ENCODE measurements at places on chromosomes 6 and 20.

DNA sequence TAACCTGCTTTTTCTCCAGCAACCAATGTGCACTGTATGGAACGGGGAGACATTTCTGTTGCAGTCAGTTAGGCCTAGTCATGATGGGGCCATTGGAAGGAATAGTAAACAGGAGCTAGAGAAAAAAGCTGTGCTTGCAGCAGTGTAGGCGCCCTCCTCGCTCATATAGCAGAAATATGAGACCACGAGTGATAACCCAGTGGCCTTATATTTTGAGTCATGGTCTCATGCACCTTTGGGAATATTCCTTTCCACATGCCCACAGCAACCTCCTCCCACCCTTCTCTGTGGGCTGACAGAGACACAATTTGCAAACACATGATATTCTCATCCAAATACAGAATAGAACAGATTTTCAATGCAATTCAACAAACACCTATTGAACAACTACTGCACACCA, 248.9 kb upstream of the CITED2 start:
- no peak for DNase-seq

DNA sequence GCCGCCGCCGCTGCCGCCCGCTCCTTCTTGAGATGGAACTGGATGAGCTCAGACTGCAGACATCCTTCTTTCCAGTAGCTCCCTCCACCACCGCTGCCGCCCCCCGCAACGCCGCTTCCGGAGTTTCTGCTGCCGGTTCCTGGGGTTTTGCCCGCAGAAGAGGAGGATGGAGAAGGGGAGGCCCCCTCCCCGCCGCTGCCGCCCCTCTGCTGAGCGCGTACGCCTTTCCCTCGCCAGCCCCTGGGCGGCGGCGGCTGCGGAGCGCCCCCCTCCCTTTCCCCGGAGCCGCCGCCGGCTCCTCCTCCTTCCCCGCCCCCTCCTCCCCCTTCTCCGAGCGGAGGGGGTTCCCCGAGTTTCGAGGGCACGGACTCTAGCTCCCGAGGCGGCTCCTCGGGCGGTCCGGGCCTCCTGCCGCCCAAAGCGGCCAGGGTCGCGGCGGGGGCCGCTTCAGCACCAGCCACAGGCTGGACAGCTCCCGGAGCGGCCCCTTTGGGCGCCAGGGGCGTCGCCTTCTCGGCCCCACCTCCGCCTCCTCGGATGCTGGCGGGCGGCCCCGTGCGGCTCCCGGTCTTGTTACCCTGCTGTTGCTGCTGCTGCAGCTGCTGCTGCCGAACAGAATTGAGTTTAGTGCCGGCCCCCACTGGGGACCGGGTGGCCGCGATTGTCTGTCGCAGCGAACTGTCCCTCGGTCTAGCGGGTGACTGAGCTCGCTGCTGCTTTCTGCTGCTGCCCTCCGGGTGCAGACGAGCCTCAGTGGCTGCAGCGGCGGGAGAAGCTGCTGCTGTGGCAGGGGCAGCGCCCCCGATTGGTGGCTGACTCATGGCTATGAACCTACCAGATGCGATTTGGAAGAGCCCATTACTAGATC, 3.1 kb downstream of the MTCL3 start:
- peak; percentile 85 for DNase-seq

DNA sequence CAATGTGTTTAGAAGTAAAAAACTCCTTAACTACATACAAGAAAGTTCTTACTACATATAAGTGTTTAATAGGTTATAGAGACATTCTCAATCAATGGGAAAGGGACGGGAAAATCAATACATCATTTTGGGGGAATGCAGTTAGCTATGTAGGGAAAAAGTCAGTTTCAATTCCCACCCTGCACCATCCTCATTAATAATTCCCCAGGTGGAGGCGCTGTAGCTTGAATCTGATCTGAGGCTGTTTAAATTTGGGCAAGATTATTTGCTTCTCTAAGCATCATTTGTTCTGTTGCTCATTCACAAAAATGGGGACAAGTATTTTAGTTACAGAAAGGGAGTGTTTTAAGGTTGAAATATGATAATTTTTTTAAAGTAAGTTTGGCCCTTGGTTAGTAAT, 19.1 kb downstream of the OLIG3 start:
- no peak for DNase-seq

GRCh38 chr6:117399924-117400323, 25.8 kb downstream of the ROS1 start:
- no peak for DNase-seq

DNA sequence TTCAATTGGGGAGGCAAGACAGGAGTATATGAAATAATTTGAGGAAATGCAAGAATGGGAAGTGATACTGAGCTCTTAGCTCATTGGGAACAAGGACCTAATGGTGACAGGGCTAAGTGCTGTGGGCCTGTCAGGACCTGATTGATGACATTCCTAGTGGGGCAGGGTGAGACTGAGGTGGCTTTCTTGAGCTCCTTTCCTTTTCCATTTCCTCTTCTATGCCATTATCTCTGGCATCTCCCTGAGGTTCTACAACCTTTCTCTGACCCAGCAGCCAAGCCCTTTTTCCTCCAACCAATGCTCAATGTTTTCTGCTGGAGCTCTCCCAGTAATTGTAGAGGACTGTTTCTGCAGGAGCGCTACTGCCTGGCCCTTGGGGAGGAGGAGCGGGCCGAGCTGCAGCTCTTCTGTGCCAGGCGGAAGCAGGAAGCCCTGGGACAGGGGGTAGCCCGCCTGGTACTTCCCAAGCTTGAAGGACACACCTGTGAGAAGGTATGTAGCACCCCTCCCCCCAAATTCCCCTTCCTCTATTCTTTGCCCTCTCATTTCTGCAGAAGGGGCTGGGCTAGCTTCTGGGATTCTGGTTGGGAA, 2.8 kb upstream of the TOMM6 start:
- no peak for DNase-seq

DNA sequence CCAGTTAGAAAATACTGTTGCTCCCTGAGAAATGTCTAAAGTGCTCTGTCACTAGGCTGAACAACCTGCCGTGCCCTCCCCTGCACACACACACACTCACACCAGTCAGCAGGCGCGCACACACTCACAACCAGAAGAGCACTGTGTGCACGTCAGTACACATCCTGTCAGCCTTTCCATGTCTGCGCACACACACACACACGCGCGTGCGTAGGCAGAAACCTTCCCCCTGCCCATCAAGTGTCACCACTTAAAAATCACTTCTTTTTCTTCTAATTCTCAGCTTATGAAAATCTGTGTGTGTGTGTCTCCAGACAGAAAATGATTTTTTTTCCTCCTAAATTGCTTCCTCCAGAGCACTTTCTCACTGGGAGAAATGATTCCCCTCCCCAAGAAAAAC, 100.3 kb downstream of the EDN3 start:
- no peak for DNase-seq

- DNase-seq, result no peak
Measured at GRCh38 chr6:109009962-109010704, 84.5 kb downstream of the SESN1 start.

- peak; percentile 43 for DNase-seq
Measured at GRCh38 chr6:104623052-104623690, 236.5 kb downstream of the HACE1 start.

DNA sequence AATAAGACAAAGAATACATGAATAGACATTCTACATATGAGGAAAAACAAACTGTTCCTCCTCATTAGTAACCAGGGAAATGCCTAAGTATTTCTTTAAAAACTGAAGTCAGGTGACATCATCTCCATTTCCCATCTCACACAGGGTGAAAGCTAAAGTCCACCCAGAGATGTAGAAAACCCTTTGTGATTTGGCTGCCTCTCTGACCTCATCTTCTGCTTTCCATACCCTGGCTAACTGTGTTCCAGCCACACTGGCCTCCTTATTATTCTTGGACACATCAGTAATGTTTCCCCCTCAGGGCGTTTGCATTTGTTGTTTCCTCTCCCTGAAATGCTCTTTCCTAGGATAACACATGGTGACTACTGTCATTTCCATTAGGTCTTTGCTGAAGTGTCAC, 40.4 kb downstream of the ESF1 start:
- DNase-seq, result no peak

DNA sequence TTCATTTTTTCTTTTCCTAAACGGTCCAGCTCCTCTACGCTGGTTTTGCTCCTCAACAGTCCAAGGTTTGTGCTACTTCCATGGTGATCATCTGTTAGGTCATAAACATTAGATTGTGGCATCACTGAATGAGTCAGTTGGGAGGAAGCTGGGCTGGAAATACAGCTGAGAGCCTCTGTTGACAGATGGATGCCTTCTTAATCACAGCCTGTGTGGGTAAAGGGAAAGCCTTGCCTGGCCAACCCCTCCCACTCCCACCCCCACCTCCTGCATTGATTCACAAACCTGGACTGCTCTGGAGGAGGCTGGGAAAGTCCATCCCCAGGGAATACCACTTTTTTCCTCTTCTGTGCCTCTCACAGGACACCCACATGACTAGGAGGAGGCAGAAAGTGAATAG, 180.6 kb upstream of the CCN2 start:
- DNase-seq, result no peak

DNA sequence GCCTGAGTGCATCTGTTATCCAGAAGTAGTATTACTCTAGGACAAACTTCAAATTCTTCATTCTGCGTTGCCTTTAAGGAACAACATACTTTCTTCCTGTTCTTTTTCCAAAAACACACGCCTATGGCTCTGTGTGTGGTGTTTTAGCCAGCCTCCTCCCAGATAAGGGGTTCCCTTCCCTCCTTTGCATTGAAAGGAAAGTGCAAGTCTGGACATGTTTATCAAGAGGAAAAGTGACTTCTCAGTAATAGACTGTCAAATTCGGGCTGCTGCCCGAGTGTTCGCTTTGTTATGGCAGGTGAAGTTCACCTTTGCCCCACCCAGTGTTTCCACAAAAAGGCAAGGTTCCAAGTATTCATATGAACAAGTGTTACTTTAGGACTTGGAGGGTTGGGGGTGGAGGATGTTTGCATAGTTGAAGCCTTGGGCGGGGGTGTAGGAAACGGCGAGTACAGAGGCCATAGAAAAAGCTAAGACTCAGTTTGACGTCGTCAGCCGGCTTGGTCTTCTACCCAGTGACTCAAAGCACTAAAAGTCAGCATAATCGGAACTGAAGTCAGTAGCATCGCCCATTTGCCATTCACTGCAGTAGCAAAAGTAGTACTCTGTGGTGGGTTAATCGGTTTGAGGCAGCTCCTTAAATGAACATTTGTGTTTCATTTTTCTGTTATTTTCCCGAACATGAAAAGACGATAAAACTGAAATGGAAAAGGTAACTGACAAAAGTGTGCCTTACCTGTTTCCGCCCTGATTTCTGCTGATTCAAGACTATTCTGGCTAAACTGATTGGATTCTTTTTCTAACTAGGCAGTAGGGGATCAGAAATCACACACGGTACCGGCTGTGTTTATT, 12.5 kb downstream of the PRDM1 start:
- no peak for DNase-seq

DNA sequence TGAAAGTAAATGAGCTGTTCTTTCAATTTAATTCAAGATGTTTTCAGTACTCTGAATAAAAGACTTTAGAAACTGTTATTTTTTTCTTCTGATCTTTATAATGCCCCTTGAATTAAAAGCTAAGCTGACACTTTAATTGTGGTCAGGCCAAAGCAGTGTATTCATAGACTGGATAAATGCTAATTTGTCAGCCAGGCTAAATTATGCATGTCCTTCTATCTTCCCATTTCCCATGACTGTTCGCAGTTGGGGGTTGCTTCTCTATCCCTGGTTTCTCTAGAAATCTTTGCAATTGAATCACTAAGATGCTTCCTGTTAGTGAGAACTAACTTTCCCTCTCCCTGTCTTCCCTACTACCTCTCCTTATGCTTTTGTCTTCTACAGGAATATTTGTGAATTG, 396.2 kb downstream of the RFPL4B start:
- no peak for DNase-seq

DNA sequence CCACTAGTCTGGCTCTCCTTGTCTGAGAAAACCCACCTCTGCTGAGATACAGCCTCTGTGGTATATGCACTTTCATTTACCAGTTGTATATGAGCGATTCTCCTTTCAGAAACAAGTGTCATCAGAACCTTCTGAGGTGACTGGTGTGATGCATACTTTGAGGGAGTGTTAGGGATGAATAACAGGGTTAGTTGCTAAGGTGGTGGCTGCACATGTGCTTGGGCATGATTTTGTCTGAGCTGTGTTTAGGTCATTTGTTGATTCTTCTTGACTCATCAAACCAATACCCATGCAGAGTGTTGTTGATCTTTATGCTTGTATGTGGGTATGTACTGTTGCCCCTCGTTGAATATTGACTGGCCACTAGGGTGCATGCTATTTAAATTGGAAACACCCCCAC, 25.7 kb downstream of the DTD1 start:
- no peak for DNase-seq

GRCh38 chr6:47698342-47698787, at the start of gene ADGRF4:
Gene ADGRF4, plus strand, starts transcription at chr6:47698580. Its CDS starts 8,666 bp downstream, at chr6:47707246.
- DNase-seq, result no peak

DNA sequence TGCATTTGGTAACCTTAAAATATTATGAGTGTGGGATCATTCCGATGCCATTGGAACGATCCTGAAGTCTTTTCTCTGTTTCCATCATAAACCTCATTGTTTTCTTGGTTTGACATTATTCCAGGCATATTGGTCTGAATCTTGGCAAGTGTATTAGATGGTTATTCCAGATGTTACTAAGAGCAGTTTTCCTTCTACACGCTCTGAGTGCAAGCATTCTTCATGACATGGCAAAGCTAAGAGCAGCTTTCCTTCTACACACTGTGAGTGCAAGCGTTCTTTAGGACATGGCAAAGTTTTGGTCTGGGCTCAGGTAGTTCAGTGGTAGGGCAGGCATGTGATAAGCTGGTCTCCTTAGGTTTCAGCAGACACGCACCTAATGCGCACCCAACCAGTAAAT, 53.0 kb downstream of the SMOC2 start:
- DNase-seq, result no peak

GRCh38 chr20:58407201-58407873, 18.3 kb downstream of the VAPB start:
- DNase-seq, result no peak

DNA sequence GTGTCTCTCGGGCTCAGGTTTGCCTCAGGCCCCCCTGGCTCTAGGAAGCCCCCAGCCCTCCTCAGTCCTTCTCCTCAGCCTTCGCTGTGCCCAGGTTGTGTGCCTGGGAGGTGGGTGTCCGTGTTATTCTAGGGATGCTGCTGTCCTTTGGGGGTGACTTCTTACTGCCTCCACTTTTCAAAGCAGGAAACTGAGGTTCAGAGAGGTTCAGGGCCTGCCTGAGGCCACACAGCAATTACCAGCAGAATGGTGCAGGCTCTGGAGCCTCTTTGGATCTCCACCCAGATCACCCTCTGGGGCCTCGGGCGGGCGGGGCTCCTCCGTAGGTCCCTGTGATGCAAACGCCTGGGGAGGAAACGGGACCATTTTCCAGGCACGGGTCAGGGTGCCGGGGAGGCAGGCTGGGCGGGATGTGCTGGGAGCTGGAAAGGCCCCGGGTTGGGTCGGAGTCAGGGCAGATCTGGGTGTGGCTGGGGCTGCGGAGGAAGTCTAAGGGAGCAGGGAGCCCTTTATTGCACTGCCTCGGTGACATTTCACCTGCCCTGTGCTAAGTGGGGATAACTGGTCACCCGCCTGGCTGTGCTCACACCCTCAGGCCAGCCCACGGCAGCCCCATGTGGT, 23.2 kb downstream of the GATA5 start:
- no peak for DNase-seq

- no peak for DNase-seq
Measured at GRCh38 chr6:105474234-105474633, 71.4 kb upstream of the PREP start.

Data from BE2C (cell line).